ENCODE measurements at places on chromosomes 1 and 21.
A peak's percentile ranks its signal among the peaks of the same experiment; 100 is the strongest.

DNA sequence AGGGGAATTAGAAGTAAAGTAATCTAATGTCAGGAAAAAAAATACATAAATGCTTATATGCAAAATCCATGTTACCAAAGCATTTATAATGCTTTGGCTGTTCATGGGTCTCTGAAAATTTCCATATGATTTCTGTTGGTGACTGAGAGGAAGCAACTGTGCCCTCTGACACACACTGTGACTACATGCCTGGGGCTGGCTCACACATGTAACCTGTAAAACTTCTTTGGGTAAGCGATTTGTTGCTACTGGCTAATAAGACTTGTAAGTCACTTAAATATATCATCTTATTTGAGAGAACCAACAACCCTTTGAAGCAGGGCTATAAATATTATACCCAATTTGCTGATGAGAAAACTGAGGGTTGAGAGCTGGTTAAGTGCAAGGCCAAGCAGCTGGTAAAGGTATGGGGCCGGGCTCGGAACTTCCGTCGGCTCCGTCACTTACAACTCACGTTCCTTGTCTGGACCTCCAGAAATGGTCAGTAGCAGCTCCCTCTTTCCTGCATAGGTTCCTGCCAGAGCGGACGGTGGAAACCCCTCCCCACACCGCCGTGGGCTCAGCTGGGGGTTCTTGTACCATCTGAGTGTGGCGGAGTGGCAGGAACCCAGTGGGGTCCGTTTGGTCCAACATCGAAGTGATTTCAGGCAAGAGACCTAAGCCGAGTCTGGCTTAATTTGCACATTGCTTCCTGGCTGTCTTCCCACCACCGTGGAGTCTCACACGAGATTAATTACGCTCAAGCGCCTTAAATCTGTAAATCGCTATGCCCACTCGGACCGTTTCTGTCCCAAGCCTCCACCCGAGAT lies 714 bp downstream of the DFFA start:
- DNase-seq, result no peak

DNA sequence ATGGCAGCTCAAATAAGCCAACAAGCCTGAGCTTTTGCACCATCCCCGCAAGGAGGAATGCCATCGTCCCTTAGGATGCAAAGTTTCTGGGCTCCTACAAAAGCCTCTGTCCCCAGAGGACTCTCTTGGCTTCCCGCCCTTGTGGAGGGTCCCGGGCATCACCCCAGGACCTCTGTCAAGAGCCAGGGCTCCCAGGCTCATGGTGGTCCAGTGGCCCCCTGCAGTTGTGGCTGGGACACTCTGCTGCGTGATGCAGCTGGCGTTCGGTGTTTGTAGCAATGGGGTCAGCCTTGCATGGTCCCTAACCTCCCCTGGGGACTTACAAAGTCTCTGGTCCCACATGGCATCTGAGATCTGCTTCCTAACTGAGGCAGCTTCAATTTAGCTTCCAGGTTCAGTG lies 104.7 kb downstream of the RIPK4 start:
- no peak for DNase-seq

DNA sequence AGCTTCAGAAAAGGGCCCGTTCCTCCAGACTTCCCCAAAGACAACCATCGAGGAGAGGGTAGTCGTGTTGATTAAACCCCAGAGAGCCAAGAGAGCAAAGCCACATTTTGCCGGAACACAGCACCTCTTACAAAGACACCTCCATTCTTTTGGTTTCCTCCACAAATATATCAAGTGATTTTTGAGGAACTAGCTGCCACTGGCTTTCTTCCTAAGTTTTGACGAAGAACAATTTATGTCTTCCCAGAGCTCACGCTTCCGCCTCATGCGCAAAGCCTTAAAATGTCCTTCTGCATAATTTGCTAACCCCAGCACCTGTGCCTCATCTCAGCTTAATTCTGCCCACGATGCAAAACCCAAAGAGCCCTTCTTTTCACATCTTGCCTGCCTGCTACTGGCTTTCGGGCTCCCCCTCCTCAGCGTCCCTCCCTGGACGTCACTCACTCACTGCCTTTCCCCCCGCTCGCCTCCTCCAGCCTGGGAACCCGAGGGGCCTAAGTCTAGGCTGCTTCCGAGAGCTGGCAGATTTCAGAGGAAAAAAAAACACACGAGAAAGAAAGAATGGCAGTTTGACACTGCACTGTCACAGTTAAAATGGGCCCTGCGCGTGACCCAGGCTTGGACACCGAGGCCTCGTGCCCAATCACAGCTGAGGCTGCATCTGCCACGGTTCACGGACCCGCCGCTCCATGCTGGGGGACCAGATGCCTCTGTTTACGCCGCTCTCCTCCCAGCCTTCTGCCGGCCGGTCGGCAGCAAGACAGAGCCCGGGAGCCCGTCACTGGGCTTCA lies 77.6 kb upstream of the IFNAR2 start:
- no peak for DNase-seq

DNA sequence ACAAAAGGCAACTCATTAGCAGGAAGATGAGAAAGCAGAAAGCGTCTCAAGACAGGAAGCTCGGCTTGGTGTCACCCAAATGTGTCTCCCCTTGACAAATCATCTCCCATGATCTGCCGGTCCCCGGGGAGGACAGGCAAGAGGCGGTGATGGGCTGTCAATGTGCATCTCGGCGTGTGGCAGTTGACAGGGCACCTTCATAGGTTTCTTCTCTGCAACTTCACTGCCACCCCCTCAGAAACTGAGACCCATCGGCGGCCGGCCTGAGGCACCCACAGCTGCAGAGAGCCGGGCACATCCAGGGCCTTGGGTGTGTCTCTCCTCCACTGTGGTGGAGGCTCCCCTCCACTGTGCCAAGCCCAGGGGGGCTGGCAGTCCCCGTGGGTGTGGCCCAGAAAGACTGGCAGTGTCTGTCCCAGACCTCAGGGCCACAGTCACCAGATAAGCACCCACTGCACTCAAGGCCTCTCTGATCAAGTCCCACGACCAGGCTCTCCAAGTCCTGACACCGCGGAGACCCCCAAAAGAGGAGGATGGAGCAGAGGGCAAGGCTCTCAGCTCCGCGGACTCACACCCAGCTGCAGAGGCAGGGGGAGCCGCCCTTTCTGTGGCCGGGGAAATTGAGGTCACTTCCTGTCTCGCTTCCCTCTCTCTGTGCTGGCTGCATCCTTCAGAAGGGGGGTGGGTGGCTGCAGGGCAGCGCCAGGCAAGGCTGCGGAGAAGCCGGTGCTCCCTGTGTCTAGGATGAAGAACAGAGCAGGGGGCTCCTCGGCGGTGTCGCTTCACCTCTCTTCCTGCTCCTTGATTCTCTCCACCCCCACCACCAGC lies 39.6 kb upstream of the LBR start:
- DNase-seq, result peak; percentile 71

- DNase-seq, result no peak
Observed at GRCh38 chr1:212797681-212798080, 6.0 kb downstream of the TATDN3 start.

DNA sequence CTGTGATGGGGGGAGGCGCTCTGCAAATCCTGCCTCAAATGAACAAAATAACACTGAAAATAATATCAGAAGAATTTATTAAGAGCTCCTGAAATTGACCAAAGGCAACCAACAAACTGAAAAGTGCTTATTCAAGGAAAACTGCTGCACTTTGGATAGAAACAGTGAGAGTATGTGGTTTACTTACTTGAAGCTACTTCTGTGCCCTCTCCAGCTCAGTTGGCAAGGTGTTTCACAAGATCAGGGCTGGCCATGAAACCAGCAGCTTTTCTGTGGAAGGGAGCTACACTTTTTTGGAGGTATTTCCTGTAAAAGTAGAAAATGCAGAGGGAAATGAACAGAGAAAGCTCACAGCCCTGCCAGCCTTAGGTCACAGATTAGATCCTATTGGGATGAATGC lies 310.0 kb upstream of the SPAG17 start:
- no peak for DNase-seq

DNA sequence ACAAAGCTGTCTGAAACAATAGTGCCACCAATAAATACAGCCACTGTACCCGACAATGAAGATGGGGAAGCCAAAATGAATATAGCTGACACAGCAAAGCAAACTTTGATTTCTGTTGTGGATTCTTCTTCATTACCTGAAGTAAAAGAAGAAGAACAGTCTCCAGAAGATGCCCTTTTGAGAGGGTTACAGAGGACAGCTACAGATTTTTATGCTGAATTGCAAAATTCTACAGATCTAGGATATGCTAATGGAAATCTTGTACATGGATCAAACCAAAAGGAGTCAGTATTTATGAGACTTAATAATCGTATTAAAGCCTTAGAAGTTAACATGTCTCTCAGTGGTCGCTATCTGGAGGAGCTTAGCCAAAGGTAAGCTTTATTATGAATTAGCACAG lies 56.6 kb downstream of the SUCO start:
- no peak for DNase-seq

DNA sequence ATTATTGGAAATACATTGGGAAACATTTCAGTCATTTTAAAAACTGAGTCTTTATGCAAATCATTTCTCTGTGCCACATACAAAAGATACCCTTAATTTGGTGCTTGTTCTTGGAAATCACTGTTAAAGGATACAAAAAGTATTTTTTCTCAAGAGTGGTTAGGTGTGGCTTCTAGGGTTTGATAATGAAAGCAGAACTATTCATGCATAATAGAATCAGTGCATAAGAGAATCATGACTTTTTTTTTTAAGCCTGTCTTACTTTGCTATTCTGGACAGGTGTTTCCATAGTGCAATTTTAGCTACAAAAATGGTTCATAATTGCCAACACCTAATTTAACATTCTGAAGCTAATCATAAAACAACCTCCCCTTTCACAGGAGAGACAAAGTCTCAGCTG lies 233.0 kb upstream of the NRIP1 start:
- no peak for DNase-seq

DNA sequence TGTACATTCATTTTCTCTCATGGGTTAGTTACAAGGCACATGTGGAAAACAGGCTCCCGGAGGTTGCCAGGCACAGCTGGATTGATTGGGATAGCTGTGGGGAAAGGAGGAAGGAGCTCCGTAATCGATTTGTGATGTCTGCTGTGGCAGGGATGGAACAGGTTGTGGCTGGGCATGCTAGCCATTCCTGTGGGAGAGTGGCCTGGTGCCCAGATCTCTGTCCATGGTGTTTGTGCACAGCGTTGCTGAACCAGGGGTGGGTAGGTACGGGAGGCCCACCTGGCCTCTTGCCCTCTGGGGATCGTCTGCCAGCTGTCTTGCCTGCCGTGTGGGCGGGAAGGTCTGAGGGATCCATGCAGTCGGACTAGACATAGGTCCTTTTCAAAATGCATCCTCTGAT lies 302.8 kb upstream of the VAMP3 start:
- no peak for DNase-seq

- no peak for DNase-seq
Observed at GRCh38 chr1:26022404-26022779, 817 bp downstream of the EXTL1 start.

- DNase-seq, result no peak
Observed at GRCh38 chr1:204725821-204726448, 40.4 kb upstream of the LRRN2 start.

- no peak for DNase-seq
Observed at GRCh38 chr21:46322351-46323226, 1.1 kb downstream of the C21orf58 start.

- no peak for DNase-seq
Observed at GRCh38 chr1:111216751-111217150, 10.8 kb upstream of the CHI3L2 start.

GRCh38 chr1:91944087-91944486 lies 5.1 kb upstream of the BRDT start:
- no peak for DNase-seq

DNA sequence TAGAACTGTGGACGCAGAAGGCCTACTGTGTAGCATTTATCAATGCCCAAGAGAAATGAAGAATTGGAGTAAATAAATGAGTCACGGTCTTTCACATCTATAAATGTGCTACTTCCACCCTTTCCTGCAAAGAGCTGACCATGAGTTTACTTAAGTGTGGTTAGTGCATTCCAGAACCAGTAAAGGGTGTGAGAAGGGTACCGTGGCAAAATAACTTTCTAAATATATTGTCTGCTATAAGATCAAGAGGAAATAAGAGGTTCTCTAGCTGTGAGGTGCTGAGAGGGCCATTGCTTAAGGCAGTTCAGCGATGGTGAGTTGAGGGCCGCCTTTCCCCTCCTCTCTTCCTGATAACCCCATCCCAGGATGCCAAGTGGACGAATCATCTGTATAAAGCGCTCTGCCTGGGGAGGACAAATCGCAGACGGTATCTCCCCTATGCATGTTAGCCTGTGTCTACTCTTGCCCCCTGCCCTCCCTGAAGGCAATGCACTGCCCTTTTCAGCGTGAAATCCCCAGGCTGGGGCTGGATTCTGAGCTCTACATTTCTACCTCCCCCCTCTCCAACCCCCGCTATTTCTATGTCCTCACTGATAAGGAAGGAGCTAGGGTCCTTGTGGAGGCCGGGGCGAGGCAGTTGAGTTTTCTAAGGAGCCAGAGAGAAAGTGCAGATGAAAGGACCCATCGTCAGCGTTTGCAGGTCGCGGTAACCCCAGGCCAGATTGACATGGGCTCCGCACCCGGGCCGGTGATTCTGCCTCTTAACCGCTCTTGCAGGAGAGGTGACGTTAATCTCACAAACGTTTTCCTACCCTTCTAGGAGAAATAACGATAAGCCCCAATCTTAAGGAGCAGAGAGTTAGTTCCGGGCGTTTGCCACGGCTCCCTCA lies 1.5 kb upstream of the NCAM2 start:
- DNase-seq, result no peak

DNA sequence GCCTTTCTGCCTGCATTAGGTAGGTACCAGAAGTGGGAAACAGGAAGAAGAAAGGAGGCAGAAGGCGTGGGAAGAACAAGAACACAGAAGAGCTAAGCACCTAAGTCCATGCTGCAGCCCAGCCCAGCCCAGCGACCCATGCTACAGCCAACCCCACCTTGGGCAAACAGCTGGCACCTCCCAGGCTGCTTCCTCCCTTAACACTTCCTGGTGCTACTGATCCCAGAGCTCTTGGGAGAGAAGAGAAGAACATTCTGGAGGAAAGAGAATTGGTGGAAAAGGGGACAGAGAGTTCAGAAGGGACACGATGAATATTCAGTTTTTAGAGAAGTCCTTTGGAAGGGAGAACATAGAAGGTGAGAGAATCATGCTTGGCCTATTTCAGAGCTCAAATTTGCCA lies 28.5 kb downstream of the PLEKHA6 start:
- no peak for DNase-seq

DNA sequence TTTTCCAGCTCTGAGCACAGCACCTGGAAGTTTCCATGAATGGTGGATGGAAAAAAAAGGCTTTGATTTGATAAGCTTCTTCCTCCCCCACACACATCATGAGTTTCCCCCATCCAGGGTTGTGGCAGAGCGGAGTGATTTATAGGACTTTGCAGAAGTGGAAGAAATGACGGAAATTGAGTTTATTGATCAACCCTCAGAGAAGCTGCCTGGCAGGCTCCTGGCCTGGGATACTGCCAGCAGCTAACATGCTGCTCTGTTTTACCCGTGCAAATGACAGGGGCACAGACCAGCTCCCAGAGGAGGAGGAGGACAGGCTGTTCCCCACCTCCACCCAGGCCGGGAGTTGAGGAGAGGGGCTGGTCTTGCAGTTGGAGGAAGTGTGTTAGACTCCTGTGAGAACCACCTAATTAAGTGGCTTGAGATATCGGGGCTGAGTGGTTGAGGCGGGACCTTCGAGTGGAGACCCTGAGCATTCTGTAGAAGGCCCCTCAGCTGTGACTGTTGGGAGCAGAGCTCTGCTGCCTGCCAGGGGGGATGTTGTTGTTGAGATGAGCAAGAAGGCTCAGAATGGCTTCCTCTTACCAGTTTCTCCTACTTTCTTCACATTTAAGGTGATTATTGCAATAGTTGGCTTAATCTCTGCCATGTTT lies 21.8 kb downstream of the ADORA1 start:
- DNase-seq, result no peak

Measured in T follicular helper cell (primary cell).